Uterus (tissue), 4 donors: ENCODE measurements at places on chromosomes 7 and 10. TPM values are rescaled to one million over a fixed set of nuclear protein-coding genes. Genes with fewer than 3 reads are reported as not detected.

Gene PTPRZ1
- total RNA-seq = 9.1 TPM

DNA sequence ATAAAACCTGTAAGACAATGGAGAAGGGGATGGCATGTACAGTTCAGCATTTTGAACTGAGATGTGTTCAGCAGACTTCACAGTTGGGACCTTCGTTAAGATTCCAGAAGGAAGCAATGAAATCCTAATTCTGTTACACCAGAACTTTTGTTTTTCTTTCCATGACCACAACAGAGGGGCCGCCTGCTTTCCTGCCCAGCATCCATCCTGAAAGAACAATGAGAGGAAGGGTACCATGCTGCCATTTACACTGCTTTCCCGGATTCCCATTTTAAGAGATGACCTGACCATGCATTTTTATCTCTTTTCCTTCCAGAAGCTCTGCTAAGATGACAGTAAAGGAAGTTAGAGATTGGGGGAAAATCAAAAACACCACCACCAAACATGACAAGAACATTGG is 92.7 kb downstream of the PIP4K2A start:
- no peak for DNase-seq

- no peak for DNase-seq
These were observed 37.8 kb upstream of the EN2 start for GRCh38 chr7:155420116-155420515.

DNA sequence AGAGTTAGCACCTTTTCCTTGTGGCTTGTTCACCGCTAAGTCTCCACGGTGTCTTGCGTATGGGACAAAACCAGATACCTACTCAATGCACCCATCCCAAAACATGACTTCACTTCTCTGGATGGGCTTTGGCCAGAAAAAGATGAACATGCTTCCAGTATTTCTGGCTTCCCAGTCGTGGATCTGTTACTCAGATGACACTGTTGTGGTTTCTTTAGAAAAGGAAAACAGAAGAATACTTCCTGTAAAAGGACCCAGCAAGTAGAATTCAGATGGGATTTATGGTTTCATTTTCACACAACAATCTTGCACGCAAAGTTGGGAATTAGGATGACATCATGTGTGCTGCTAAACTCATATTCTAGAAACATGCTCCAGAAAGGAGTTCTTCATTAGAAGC is 216.7 kb downstream of the ADAM12 start:
- DNase-seq = no peak

GRCh38 chr10:71486484-71487114 is 89.9 kb downstream of the CDH23 start:
- DNase-seq = no peak

- no peak for DNase-seq
These were observed 94.4 kb downstream of the JAZF1 start for GRCh38 chr7:28086198-28086597.

- no peak for DNase-seq
These were observed 43.9 kb upstream of the SLC29A3 start for GRCh38 chr10:71274901-71275796.
